ENCODE measurements at places on chromosomes 7 and 10.

DNA sequence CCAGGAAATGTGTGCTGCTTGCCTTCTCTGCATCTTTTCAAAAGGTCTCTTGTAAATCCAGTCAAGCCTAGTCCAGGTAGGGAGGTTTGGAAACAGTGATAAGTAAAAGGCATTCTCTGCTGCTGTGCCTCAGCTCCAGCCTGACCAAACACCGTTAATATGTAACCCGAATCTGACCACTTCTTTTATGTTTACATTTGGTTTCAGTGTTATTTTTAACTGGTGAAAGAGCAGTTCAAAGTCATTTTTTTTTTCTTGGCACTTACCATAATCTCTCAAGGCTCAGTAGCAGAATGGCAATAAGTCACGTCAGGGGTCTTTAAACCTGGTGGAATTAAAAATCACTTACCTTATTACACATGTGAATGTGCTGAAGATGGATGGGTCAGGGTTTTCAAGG is 216.8 kb downstream of the PTEN start:
- DNase-seq: no peak

- DNase-seq: no peak
These were observed 14.0 kb upstream of the PTTG1IP2 start for GRCh38 chr7:90455163-90456030.

GRCh38 chr10:11322698-11323097 is 288.8 kb downstream of the USP6NL start:
- DNase-seq: no peak

- no peak for DNase-seq
These were observed 81.7 kb downstream of the RNF216 start for GRCh38 chr7:5699467-5700384.

DNA sequence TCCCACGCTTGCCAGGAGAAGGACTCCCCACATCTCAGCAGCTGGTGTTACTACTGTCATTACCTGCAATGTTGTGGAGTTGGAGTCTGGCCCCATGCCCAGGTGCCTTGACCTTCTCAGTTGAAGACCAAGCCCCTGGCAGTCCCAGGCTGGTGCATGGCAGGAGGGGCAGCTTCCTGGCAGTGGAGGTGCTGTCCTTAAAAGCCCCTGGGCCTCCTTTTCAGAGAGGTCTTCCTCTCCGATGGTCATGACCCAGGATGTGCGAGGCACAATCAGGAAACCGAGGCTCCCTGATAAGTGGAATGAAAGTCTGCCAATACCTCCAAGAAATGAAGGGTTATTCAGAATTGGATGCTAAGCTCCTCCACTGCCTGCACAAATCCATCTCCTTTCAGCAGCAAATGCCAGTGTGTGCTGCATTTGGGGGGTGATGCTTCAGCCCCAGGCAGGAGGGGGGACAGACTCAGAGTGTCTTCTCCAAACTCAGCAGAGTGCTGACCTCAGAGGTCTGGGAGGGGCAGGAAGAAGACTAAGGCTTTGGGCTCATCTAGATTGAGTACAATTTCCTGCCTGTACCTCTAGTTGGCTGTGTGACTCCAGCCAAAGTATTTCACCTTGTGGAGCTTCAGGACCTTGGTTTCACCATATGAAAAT is 97.0 kb upstream of the DDC start:
- DNase-seq: no peak

GRCh38 chr10:28381903-28382347 is 79.1 kb upstream of the MPP7 start:
- DNase-seq: peak; percentile 73

- no peak for DNase-seq
These were observed 51.3 kb downstream of the PFKP start for GRCh38 chr10:3118641-3119091.

DNA sequence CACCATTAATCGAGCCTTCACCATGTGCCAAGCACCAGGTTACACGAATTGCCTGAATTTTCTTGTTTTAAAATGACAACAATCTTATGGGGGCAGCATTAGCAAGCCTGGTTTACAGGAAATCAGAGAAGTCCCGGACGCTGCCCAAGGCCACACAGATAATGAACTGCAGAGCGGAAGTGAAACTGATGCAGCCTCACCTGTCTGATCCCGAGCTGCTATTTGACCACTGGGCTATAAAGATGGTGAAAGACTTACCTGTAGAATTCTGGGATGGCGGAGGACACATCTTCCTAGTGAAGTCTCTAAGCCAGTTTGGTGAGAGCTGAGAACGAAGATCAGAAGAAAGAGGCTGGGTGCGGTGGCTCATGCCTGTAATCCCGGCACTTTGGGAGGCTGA is 21.7 kb upstream of the GALNTL5 start:
- no peak for DNase-seq

DNA sequence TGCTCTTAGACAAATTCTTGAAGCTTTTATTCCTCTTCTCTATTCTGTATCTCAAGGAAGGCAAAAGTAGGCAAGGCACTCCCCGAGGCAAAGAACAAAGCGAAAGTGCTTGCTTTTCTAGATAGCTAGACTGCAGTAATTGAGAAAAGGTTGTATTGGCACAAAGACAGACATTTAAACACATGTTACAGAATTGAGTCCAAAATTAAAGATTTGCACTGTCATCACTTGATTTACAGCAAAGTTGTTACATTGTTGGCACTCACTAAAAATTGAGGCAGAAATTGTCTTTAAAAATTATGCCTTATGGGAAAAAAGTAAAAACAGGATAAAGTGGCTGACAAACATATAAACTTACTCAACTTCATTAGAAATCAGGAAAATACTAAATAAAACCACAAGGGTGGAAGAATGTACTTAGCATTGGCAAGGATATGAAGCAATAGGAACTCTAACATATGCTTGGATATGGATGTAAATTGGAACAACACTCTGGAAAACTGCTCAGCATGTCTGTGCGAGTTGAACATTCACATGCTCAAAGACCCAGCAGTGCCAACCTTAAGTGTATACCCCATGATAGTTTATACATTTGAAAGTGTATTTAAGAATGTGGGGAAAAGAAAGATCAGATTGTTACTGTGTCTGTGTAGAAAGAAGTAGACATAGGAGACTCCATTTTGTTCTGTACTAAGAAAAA is 491.3 kb downstream of the GLRX3 start:
- no peak for DNase-seq

- no peak for DNase-seq
These were observed 560.0 kb upstream of the GALNT17 start for GRCh38 chr7:70571961-70572360.

GRCh38 chr7:122637784-122638183 is 61.1 kb downstream of the RNF133 start:
- DNase-seq: no peak

GRCh38 chr7:48224042-48224441 is 52.8 kb downstream of the ABCA13 start:
- DNase-seq: no peak

DNA sequence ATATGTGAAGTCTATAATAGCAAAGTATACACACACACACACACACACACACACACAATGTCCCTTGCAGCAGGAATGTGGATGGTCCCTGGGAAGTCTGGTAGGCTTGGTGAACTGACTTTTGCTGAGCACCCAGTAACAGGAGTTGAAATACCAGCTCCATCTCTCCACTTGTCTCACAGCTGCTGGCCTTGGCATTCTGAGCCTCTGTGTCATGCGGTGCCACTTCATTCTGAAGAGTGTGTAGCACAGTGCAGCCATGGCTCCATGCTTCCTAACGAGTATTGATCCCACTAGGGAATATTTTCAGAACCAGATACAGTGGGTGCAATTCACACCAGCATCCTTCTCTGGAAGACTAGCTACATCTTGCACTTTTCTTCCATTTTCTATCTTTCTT is 192.4 kb downstream of the ADARB2 start:
- DNase-seq: no peak

Data from GM04504 (cell line).